ENCODE measurements at places on chromosomes 7 and 10. TPM values are rescaled to one million over a fixed set of nuclear protein-coding genes. Genes with fewer than 3 reads are reported as not detected.

Gene SLK
- total RNA-seq = 26.7 TPM

- peak; percentile 52 for DNase-seq
Measured at GRCh38 chr10:14560274-14560673, 214.4 kb downstream of the FAM107B start.

DNA sequence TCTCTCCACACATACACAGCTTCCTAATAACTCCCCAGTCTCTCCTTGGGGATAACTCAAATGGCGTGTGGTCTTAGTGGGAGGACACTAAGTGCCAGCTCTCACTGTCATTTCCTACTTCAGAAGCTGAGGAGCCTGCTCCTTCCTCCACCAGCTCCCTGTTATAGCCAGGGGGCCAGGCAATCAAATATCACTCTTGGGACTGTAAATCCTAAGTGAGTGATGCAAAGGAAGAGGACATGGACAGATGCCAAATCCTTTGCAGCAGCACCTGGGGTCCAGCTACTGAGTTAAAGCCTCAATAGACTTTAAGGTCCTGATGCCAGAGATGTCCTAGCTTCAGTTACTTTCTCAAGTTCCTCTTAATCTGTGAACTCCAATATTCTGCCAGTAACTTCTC lies 34.1 kb downstream of the SEM1 start:
- DNase-seq = no peak

DNA sequence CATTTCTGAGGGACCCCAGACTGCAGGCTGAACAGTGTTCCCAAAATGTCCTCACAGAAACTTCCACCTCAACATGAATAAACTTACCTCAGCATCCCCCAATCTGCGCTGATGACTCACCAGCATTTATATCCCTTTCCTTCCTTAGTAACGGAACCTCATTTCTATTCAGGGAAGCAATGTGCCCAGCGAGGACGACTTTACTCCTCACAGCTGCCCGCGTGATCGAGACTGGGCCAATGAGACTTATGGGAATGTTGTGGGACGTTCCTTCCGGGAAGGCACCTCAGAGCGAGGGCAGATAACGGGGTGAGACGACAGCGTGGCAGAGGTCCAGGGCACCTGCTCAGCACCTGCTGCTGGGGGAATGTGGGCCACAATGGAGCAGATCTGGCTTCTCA lies 73.1 kb upstream of the CAMK2B start:
- no peak for DNase-seq

DNA sequence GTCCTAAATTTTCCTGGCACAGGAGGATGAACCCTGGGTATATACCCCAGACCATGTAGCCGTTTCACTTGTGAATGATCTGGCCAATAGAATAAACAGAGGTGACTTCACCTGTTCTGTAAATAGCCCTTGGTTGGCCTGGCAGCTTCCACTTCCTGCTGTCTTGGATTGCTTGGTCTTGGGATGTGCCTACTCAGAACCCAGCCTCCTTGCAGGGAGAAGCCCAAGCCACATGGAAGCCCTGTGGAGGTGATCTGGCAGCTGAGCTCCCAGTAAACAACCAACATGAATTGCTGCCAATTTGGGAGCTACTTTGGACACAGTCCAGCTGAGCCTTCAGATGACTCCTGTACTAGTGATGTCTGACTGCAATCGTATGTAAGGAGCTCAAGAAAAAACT lies 4.8 kb upstream of the RAPGEF5 start:
- no peak for DNase-seq

Gene MAD1L1
- 55.0 TPM for total RNA-seq

Gene WEE2
- not detected for total RNA-seq

Gene DPP6
- not detected for total RNA-seq

- DNase-seq = no peak
Measured at GRCh38 chr10:124691002-124691401, 53.2 kb downstream of the FAM53B start.

DNA sequence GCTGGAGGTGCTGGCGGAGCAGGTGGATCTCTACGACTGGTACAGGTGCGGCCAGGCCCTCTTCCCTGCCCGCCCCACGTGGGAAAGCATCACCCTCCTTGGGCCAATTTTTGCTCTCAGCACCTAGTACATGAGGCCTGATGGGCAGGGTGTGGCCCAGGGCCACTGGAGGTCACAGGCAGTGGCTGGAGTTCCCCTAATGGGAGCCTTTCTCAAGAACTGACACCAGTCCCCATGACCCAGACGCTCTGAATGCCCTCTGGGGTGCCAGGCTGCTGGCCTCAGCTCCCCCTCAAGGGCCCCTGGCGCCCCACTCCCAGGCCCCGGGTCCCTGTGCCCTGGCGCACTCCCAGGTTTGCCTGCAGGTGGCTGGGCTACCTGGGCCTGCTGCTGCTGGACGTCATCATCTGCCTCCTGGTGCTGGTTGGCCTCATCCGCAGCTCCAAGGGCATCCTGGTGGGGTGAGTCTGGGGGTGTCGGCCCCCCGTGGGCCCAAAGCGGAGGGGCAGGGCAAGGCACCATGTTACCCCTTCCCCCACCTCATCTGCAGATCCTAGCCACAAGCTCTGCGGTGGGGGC lies 15.9 kb downstream of the TTYH3 start:
- no peak for DNase-seq

DNA sequence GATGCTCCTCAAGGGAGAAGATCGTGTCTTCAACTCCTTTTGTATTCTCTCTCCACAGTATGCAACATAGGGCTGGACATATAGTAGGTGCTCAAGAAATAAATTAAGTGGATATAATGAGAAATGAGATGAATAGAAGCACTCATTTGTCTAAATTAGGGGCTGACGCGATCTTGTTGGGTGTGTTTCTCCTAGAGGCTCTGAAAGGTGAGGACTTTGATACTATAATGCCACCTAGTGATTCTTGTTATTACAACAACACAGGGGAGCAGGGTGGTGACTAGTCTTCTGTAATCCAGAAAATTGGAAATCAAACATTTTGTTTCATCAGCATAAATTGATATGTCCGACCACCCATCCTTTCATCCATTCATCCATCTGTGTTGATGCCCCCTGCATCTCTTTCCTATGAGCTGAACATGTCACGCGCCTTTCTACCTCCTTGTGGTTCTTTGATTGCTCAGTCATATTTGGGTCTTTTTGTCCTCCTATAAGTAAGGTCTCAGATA lies 3.5 kb upstream of the CFAP58 start:
- DNase-seq = no peak

DNA sequence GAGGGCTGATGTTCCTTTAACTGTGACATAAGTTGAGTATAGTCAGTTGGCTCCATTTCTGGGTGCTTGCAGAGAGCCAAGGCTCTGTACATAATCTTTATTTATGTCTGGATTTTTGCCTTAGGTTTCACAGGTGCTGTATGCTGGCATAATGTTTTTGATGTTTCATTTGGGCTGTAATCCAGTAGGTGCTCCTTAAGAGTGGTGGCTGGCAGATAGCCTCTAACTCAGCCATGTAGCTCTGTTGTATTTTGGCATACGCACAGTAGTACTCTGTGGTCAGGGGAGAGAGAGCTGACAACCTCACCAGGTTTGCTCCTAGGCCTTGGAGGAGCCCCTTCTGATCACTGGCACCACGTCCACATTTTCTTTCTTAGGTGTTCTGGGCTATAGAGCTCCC lies 61.1 kb downstream of the RNF133 start:
- DNase-seq = no peak

GRCh38 chr10:64867501-64867962 lies 1346.3 kb downstream of the REEP3 start:
- DNase-seq = no peak

DNA sequence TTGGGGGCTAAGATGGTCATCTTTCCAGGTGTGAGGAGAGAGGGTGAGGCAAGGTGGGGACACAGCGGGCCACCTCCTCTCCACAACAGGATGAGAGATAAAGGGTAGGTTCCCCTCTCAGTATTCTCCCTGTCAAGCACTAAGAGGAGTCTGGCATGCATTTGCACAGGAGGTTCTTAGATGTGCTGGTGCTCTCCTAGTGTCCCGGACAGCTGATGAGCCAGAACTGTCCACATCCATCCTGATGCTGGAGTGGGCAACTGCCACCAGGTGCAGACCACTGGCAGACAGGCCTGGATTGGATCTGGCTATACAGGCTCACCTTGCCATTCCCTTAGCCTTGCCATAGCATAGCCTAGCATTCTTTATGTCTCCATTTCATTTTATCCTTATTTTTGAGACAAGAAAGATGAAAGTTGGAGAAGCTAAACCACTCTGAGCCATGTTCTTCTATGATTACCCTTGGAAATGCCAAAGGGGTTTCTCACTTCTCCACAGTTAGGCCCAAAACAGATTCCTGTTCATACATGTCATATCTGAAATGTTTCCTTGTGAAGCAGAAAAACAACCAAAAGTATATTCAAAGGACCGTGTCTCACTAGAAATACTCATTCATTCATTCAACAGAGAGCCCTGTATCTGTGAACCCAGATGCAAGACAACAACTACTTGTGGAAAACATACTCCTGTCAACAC lies 48.8 kb upstream of the ANTXRL start:
- DNase-seq = peak; percentile 1

Gene MAGI2
- 0.11 TPM for total RNA-seq

- DNase-seq = no peak
Measured at GRCh38 chr10:88958721-88959120, 6.1 kb upstream of the ACTA2 start.

GRCh38 chr10:48653944-48654698 lies 30.6 kb upstream of the WDFY4 start:
- no peak for DNase-seq

Gene PRKAG2
- 13.3 TPM for total RNA-seq

DNA sequence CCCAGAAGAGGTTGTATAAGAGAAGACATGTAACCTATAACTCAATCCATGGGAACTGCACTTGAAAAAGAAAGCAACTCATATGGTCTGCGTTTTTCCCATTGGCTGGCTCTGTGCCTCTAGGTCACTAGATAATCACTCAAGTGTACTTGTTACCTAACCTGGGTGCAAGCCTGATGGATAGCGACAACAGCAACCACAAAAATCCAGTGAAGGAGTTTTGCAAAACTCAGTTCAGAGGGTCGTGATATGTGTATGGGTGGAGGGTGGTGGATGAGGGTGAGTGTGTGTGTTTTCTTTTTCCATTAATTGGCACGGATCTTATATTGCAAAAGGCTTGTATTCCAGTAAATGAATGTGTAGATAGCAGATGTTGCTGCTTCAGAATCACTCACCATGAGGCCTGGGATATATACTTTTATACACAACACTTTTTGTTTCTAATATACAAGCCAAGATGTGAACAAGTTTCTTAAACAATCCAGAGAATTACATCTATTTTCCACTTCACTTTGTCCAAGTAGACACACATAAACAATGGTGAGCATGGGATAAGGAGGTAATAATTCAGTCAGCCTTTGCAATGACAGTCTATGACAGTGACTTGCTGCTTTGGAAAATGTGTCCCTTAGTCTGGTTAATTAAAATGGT lies 286.9 kb upstream of the DKK1 start:
- no peak for DNase-seq

GRCh38 chr7:55400191-55400590 lies 35.1 kb downstream of the LANCL2 start:
- DNase-seq = no peak

- no peak for DNase-seq
Measured at GRCh38 chr10:77030974-77031373, 606.6 kb downstream of the KCNMA1 start.

Gene MRC1
- not detected for total RNA-seq

GRCh38 chr10:49486009-49486408 lies 52.9 kb downstream of the ERCC6 start:
- no peak for DNase-seq

GRCh38 chr7:5692845-5693278 lies 88.6 kb downstream of the RNF216 start:
- DNase-seq = no peak

GRCh38 chr7:139132887-139133286 lies 23.4 kb upstream of the ZC3HAV1 start:
- DNase-seq = no peak

- no peak for DNase-seq
Measured at GRCh38 chr7:26233902-26234511, 32.5 kb downstream of the CBX3 start.

Gene ACHE
- total RNA-seq = 0.21 TPM

Gene LAMB4
- not detected for total RNA-seq

DNA sequence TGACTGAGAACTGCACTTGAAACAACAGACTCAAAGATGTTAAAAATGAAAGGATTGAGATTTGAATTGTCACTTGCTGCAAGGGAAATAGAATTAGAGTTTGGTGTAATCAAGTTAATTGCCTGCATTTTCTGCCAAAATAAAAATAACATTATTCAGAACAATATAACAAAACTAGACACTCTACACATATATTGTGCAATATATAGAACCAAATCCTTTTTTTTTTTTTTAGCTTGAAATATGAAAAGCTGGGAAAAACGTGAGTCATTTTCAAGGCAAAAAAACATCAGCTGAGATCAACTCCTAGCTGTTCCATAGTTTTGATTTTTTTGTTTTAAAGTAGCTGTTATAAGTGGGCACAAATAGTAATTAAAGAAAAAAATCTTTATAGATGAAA lies 561.5 kb downstream of the DNAJB9 start:
- DNase-seq = no peak

GRCh38 chr10:11454160-11454559 lies 157.3 kb downstream of the USP6NL start:
- no peak for DNase-seq

Gene AEBP1
- 38.7 TPM for total RNA-seq

Gene HOXA13
- not detected for total RNA-seq

Gene UPK3B
- 1.2 TPM for total RNA-seq

DNA sequence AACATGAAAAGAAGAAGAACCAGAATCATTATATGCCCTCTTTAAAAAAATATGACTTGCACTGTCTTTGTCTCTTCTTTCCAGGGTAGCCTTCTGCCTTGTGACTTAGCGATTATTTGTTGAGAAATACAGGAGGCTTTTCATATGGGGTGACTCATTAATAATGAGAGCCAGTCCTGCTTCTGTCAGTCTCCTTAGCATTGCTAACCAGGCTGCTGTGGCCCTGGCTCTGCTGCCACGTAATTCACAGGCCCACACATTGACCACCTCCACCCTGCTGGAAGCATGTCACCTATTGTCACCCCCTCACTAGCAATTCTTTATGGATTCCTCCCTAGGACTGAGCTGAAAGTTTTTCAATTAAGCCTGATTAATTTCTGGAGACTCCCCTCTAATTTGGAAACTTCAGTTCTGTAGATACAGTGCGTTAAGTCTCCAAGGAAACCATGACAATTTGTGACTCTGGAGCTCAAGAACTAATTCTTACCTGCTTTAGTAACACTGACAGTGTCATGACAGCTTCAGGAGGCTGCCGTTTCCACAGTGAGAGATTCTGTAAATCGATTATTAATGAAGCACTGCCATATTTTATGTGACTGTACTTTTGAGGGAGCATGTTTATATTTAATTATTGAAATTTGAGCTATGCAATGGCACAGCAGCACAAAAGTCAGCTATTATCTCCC lies 267.9 kb upstream of the SP8 start:
- no peak for DNase-seq

Gene FEZF1
- not detected for total RNA-seq

DNA sequence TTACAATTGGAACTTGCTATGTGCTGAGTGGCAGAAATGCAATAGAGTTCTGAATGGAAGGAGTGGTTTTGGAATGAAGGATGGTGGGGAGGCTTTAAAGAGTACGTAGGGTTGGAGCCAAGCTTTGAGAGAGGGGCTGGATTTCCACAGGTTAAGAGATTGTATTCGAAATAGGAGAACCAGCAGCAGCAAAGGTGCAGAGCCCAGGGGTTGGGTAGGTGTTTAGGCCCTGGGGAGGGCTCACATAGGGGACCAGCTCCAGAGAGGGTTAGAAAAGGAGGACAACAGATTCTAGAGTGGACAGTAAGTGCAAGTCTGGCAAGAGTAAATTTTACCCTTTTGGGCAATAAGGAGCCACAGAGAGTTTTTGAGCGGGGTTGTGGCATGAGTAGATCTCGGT lies 297.2 kb downstream of the RPS24 start:
- no peak for DNase-seq
